ENCODE measurements at places on chromosomes 12 and 14. TPM values are rescaled to one million over a fixed set of nuclear protein-coding genes. Genes with fewer than 3 reads are reported as not detected.

The AQP6 gene
- 0.20 TPM for total RNA-seq

The FGD4 gene
- 28.5 TPM for total RNA-seq

The TPH2 gene
- total RNA-seq, result not detected

The KRT71 gene
- not detected for total RNA-seq

The PRKD1 gene
- 40.5 TPM for total RNA-seq
